ENCODE measurements at places on chromosomes 4 and X.

GRCh38 chr4:6105311-6105911 is 87.2 kb upstream of the C4orf50 start:
- DNase-seq: no peak

- DNase-seq: no peak
Measured at GRCh38 chr4:7900334-7900909, 39.2 kb downstream of the AFAP1 start.

- DNase-seq: no peak
Measured at GRCh38 chr4:142034101-142034500, 397.7 kb downstream of the IL15 start.

DNA sequence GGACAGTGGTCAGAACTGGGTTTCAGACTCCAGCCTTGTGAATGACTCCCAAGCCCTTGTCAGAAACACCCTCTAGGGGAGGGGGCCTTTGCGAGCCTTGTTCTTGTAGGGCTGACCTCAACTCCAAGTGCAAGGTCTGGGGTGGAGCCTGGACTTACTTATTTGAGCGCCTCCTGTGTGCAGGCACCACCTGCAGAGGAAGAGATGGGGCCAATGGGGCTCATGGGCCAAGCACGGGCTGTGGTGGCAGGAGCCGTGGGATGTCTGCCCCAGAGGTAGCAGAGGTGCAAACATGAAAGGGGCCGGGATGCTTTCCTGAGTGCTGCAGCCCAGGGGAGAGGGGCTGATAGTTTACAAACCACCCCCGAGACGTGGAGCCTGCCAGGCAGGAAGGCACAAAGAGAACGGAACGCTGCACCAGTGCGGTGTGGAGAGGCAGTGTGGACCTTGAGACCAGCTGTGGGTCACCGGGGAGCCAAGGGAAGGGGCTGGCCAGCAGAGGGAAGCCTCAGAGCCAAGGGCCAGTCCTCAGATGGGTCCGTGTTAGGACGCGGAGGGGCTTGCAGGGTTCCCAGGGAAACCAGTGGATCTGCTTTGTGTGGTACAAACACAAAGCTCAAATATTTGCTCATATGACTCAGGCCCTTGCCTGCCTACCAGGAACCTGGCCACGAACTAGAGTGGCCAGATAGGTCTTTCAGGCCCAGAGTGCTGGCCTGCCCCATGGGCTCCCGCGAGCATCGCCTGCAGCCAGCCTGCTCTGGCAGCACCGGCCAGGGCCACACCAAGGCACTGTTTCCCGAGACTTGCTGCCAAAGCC is 8.7 kb upstream of the TADA2B start:
- no peak for DNase-seq

DNA sequence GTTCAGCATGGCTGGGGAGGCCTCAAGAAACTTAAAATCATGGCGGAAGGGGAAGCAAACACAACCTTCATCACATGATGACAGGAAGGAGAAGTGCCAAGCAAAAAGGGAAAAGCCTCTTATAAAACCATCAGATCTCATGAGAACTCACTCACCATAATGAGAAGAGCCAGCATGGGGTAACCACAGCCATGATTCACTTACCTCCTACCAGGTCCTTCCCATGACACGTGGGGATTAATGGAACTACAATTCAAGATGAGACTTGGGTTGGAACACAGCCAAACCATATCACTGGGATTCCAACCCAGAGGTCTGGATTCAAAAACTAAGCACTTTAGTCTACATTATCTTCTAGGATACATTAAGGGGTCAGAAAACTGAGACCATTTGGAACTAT is 609.6 kb upstream of the SPANXN1 start:
- no peak for DNase-seq

DNA sequence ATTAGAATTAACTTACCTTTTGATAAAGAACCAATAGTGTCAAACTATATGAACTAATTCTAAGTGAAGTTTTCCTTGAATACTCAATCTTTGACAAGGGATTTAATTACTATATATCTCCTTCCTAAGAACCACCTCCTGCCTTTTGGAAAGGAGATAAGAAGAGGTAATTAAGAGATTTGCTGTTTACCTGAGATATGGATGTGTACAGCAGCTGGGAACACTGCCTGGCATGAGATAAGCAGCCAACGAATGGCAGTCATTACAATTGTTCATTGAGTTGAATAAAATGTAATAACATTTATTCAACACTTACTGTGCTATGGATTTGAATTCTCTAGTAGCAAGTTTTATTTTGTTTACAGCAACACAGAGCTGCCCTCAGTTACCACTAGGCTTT is 407.1 kb downstream of the SPOCK3 start:
- no peak for DNase-seq

GRCh38 chrX:48919947-48920717 is 1.3 kb upstream of the PIM2 start:
- peak; percentile 63 for DNase-seq

- no peak for DNase-seq
Measured at GRCh38 chrX:97847885-97848679, 964.4 kb downstream of the RPA4 start.

GRCh38 chr4:93132631-93133030 is 695.9 kb upstream of the ATOH1 start:
- no peak for DNase-seq

DNA sequence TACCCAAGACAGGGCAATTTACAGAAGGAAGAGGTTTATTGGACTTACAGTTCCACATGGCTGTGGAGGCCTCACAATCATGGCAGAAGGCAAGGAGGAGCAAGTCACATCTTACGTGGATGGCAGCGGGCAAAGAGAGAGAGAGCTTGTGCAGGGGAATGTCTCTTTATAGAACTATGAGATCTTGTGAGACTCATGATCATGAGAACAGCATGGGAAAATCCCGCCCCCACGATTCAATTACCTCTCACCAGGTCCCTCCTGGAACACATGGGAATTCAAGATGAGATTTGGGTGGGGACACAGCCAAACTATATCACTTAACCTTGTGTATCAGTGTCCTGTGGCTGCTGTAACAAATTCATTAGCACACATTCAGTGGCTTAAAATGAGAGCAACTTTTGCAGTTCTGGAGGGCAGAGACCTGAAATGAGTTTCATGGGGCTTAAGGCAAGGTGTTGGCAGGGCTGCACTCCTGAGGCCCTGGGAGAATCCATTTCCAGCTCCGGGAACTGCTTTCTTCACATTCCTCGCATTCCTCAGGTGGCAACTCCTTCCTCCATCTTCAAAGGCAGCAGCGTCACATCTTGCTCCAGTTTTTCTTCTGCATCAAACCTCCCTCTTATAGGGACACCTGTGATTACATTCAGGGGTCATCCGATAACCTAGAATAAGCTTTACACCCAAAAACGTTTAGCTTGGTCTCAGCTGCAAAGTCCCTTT is 22.3 kb upstream of the NSG1 start:
- no peak for DNase-seq

- no peak for DNase-seq
Measured at GRCh38 chrX:90883479-90883878, 551.2 kb upstream of the PABPC5 start.

DNA sequence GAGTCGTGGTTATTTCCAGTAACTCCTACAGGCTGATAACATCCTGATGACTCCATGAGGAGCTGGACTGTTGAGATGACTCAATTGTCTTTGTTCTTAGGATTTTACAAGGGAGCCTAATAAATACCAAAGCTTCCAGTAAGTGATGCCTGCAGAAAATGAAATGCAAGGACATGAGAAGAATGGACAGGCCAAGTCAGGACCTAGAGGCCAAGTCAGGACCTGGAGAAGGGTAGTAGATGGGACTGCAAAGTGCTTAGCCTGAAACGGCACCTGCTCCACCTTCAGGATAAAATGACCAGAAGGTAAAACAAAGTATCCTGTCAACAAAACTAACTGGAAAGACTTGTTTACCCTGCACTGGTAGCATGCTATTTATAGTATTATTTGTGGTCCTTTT is 6.4 kb upstream of the SLC10A6 start:
- no peak for DNase-seq

DNA sequence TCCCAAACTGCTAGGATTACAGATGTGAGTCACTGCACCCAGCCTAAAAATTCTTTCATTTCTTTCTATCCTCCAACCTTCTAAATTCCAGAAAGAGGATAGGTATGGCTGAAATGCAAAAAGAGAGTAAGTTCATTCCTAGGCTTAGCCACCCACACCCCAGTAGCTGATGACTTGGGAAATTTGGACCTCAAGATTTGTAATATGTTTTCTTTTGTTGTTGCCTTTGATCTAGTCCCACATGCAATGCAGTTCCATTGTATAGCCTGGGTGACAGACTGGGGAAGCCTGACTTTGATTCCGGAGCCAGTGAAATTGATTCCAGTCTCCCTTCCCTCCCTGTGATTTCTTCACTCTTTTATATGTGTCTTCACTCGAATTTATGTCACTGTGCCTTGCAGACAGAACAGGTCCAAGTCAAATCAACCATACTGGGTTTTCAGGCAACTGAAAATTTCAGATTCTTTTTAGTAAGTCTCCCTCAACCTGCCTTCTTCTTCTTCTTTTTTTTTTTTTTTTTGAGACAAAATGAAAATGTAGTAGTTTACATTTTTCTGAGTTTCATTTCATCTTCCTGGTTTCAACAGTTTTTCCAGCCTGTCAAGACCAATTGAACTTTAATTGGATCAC is 176.2 kb upstream of the RBPJ start:
- DNase-seq: no peak

DNA sequence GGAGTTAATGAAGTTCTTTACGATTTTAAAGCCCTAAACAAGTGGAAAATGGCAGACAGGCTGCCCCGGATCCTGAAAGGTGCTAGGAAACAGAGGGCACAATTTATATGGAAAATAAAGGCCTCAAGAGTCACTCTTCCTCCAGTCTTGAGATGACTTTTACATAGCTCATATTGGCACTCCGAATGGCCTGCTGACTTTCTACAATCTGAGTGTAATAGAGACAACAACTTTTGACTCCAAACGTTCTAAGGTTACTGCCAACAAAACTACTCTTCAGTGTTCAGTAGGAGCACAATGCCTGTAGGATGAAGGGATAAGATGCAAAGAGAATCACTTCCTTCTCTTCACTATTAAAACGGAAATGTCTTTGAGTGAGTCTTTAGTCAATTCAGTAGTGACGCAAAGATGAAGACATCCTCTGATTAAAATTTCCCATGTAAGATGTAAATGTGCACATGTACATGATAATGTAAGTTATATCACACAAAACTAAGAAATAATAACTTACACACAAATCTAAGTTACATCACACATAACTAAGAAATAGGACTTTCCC is 40.5 kb downstream of the VEGFC start:
- no peak for DNase-seq

- DNase-seq: no peak
Measured at GRCh38 chrX:65463550-65463949, 71.0 kb downstream of the LAS1L start.

GRCh38 chrX:39773923-39774773 is 323.6 kb downstream of the BCOR start:
- peak; percentile 24 for DNase-seq

- DNase-seq: peak; percentile 59
Measured at GRCh38 chrX:150482537-150483206, 85.7 kb upstream of the MTM1 start.

- DNase-seq: no peak
Measured at GRCh38 chrX:52261125-52261462, 76.4 kb downstream of the MAGED4 start.

- DNase-seq: no peak
Measured at GRCh38 chrX:134459683-134460004, 321 bp upstream of the HPRT1 start.

DNA sequence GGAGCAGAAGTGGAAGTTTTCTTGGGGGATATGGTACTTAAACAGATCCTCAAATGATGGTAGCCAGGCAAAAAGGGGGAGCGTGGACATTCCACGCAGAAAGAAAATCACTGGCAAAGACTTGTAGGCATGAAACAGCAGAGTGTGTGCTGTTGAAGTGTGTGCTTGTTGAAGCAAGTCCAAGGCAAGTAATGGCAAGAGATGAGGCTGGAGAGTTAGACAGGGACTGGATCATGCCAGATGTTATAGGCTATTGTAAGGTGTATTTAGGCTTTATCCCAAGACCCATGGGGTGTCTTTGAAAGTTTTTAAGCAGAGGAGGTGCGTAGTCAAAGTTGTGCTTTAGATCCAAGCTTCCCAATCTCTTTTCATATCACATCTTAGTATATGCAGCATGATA is 124.5 kb downstream of the MBNL3 start:
- no peak for DNase-seq

DNA sequence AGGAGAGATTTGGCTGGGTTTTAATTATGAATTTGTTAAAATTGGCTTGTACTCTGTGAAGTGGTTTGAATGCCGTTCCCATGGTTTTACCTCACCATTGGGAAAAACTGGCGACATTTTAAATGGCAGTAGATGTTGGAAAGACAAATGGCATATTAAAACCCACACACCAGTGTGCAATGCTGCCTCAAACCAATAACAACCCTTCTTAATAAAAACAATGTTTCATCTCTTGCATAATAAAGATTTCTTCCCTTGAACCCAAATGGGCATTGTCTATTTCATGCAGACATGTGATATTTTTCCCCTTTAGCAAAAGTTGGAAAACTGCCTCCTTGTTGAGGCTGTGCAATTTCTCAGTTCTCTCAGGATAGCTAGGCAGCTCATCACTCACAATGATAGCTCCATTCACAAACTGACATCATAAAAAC is 33.7 kb downstream of the GABRB1 start:
- no peak for DNase-seq

DNA sequence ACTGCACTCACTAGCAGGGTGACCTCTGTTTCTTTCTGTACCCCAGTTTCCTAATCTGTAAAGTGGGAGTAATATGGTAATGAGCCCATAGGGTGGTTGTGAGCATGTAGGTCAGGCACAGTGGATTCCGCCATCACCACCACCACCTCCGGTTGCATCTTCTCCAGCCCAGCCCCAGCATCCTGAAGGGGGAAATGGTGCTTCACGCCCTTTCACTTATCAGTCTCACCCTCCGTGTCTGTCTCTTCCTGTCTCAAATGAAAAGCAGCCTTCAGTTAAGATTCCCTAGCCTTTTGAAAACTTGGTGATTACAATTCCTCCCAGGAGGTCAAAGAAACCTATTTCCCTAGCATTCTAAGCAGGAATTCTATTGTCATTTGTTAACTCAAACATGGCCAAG is 16.9 kb upstream of the XPNPEP2 start:
- no peak for DNase-seq

DNA sequence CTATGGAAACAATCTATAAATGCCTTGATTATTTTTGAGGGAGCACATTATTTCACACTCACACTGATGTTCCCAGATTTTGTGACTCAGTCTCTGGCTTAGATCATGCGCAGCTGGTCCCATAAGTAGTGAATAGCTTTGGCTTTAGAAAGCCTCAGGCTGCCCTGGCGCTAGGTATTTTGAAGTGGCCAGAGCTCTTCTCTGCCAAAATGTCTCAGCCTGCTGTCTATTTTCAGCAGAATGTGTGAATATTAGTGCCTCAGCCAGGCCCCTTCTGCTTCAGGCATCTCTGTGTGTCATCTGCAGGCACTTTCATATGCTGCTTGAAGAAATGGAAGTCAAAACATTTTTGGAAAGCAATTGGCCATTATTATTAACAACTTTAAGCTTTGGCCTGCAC is 931.0 kb upstream of the INTU start:
- DNase-seq: no peak

DNA sequence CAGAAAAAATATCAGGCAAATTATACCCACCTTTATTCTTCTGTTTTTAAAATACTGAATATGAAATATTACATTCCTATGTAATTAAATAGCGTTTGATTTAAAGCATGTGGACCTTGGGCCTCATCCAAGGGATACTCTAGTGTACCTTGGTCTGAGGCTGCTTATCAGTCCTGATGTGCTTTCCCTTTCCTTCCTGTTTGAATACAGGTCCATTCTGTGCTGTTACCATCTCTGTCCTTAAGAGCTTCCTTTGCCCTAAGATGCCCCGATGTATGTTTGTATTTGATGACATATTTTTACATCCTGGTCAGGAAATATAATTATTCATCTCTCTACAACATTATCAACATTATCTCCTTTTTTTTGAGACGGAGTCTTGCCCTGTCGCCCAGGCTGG is 24.1 kb downstream of the FAT4 start:
- DNase-seq: no peak
